ENCODE measurements at places on chromosomes 2 and 18. TPM values are rescaled to one million over a fixed set of nuclear protein-coding genes. Genes with fewer than 3 reads are reported as not detected.

GRCh38 chr2:128380061-128380889 is 61.6 kb upstream of the HS6ST1 start:
- no peak for DNase-seq

DNA sequence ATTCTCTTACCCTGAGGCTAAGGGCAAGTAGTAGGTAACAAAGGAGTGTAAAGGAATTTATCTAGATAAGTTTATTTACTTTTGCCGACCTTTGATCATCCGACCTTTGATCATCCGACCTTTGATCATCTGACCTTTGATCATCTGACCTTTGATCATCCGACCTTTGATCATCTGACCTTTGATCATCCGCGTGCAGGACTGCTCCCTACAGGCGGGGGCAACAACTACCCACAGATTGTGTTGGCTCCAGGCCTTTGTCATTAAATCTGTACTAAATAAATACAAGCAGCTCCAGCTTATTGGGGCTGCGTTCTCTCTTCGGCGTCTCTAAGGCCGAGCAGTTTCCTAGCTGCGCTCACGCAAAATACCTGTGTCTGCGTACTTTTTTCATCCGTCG is 56.6 kb downstream of the ZNF638 start:
- no peak for DNase-seq

- DNase-seq = no peak
Measured at GRCh38 chr2:202881570-202881969, 10.0 kb upstream of the ICA1L start.

DNA sequence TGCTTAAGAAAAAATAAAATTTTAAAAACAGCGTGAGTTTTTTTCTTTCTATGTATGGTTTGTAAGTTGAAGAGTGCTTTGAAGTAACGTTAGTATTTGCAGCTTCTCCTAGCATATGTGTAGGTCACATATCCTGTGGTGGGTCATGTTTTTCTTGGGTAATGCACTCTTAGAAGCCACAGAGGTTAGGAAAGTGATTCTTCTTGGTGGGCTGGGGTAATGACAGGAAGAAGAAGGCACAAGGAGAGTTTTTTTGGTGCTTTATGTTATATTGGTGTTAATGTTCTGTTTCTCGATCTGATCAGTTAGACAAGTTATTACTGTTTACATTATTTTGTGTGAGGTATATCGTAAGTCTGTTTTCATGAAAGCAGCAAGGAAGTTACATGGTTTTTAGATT is 109.0 kb downstream of the ICA1L start:
- no peak for DNase-seq

GRCh38 chr2:207484444-207485391 is 45.0 kb upstream of the CREB1 start:
- DNase-seq = no peak

DNA sequence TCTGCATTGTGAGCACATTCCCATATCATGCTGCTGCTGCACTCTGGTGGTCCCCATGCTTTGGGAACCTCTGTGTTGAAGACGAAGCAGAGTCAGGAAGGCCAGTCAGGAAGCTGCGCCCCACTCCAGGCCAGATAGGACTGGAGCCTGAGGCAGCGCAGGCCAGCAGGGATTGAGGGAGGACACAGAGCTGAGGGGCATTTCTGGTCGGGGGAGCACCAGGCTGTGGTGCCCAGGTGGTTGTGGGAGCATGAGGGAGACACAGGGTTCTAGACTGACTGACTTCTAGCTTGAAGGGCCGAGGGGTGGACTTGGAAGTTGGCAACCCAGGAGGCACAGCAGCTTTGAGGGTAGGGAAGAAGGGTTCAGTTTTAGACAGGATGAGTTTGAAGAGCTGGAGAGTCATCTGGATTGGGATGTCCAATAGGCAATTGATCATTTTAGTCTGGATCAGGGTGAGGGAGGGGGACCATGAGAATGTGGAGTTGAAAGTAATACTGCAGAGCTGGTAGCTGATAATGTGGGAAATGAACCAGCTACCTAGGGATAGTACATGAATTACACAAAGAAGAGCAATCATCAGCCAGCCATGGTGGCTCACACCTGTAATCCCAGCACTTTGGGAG is 1.4 kb upstream of the ACTG2 start:
- DNase-seq = no peak

The RBM43 gene
- total RNA-seq = 4.9 TPM

- DNase-seq = peak; percentile 78
Measured at GRCh38 chr2:233706720-233707119, 6.0 kb upstream of the UGT1A5 start.

The CXCR2 gene
- not detected for total RNA-seq

The ADD2 gene
- 2.5 TPM for total RNA-seq

- no peak for DNase-seq
Measured at GRCh38 chr2:70103531-70104061, 16.3 kb downstream of the PCBP1 start.

Measured in fibroblast of lung (primary cell).